ENCODE measurements at places on chromosomes 13 and 19. TPM values are rescaled to one million over a fixed set of nuclear protein-coding genes. Genes with fewer than 3 reads are reported as not detected.

GRCh38 chr19:16506961-16507360, 10.8 kb downstream of the C19orf44 start:
- no peak overlapping the region for H3K27ac ChIP-seq
- peaks cover 2% of the 10 kb centered on the region for H3K27me3 ChIP-seq
- no peak overlapping the region for H3K4me3 ChIP-seq
- no peak for DNase-seq
- no peaks in the 10 kb centered on the region for H3K36me3 ChIP-seq

DNA sequence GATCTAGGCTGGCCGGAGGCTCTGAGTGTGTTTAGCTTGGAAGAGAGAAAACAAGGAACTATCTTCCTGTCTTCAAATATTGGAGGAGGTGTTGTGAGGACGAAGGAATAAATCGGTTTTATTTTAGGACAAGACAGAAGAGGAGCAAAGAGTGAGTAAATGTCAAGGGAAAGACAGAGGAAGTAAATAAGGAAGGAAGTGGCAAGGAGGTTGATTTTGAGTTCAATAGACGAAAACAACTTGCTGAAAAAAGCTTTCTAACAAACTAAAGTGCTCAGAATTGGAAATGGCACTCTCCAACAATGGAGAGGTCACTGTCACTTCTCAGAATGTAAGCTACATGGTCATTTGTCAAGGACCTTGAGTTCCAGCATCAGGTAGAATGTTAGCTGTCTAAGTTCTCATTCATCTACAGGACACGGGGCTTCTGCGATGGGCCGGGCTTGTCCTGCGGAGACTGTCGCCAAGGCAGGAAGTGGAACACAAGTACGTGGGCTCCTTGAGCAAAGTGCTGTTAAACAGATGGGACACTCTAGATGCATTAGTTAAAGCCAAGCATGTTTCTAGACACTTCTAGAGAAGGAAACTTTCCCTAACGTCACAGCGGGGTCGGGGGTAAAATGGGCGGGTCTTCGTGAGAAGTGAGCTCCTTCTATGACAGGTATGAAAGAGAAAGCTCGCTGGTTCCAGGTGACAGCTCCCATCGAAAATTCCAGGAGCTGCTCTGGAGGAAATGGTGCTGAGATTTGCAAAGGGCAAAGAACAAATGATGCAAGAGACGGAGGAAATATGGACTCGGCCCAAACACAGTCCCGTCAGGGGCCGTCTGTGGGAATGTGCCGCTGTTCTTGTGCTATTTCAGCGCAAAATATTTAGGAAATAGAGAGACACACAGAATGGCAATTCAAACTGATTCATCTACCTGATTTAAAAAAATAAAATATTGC, 103.9 kb upstream of the UBL3 start:
- H3K27ac ChIP-seq, result peak overlapping the region; percentile 63
- no peak for DNase-seq
- H3K4me1 ChIP-seq, result peaks cover 15% of the 10 kb centered on the region
- H3K36me3 ChIP-seq, result no peaks in the 10 kb centered on the region
- H3K4me3 ChIP-seq, result peak overlapping the region; percentile 70
- H3K27me3 ChIP-seq, result peaks cover 3% of the 10 kb centered on the region

DNA sequence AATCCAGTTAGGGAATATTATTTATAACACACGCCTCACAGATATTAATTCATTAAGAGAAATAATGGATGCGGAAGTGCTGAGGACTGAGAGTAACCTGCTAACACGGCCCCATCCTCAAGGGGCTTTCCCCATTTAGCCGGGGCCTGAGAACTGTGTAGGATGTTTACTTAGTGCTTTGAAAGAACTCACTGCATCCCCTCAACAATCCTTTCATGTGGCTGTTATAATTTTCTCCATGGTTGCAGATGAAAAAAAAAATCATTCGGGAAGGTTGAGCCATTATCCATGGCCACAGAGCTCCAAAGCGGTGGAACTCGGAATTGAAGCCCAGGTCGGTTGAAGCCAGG, 98.2 kb downstream of the ING1 start:
- H3K27me3 ChIP-seq, result peaks cover 11% of the 10 kb centered on the region
- DNase-seq, result no peak
- no peak overlapping the region for H3K27ac ChIP-seq
- H3K4me1 ChIP-seq, result peaks cover 10% of the 10 kb centered on the region
- H3K4me3 ChIP-seq, result no peak overlapping the region

SLC25A41 gene
- not detected for polyA plus RNA-seq

FAM187B gene
- polyA plus RNA-seq, result not detected

- H3K36me3 ChIP-seq, result peaks cover 9% of the 10 kb centered on the region
- no peak overlapping the region for H3K4me3 ChIP-seq
- DNase-seq, result no peak
- no peaks in the 10 kb centered on the region for H3K27me3 ChIP-seq
Measured at GRCh38 chr13:41622432-41623429, 165.4 kb downstream of the RGCC start.

Data from immature natural killer cell (primary cell).